ENCODE measurements at places on chromosomes 3 and 15. TPM values are rescaled to one million over a fixed set of nuclear protein-coding genes. Genes with fewer than 3 reads are reported as not detected.

Gene ADGRG7
- 2.8 TPM for total RNA-seq

Gene RTP1
- not detected for total RNA-seq

Gene CSPG5
- total RNA-seq, result 2.1 TPM

Gene ELL3
- total RNA-seq, result 4.1 TPM

Gene SLC28A1
- total RNA-seq, result 0.31 TPM

- DNase-seq, result no peak
Observed at GRCh38 chr3:78726545-78726944, 1041.3 kb downstream of the ROBO1 start.

- peak; percentile 57 for DNase-seq
Observed at GRCh38 chr15:66496951-66497501, 536 bp downstream of the SNAPC5 start.

DNA sequence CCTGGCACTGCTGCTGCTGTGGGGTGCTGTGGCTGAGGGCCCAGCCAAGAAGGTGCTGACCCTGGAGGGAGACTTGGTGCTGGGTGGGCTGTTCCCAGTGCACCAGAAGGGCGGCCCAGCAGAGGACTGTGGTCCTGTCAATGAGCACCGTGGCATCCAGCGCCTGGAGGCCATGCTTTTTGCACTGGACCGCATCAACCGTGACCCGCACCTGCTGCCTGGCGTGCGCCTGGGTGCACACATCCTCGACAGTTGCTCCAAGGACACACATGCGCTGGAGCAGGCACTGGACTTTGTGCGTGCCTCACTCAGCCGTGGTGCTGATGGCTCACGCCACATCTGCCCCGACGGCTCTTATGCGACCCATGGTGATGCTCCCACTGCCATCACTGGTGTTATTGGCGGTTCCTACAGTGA, 2.1 kb downstream of the GRM2 start:
- no peak for DNase-seq

- DNase-seq, result no peak
Observed at GRCh38 chr15:57548835-57549234, 42.9 kb upstream of the MYZAP start.

DNA sequence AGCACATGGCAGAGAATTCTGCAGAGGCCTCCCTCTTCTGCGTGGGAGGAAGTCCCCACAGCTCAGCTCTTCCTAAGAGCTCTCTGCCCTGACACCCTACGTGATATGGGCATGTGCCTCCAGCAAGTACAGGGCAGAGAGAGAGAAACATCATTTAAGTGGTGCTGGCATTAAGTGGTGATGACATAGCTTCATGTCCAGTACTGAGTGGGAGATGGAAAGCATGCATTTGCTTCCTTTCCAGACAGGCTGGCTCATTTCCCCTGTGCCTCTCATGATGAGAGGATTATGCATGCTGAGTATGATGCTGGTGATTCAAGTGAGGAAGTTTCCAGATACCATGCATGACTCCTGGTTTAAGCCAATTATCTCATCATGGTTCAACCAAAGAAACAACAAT, 26.9 kb downstream of the BFSP2 start:
- DNase-seq, result no peak

DNA sequence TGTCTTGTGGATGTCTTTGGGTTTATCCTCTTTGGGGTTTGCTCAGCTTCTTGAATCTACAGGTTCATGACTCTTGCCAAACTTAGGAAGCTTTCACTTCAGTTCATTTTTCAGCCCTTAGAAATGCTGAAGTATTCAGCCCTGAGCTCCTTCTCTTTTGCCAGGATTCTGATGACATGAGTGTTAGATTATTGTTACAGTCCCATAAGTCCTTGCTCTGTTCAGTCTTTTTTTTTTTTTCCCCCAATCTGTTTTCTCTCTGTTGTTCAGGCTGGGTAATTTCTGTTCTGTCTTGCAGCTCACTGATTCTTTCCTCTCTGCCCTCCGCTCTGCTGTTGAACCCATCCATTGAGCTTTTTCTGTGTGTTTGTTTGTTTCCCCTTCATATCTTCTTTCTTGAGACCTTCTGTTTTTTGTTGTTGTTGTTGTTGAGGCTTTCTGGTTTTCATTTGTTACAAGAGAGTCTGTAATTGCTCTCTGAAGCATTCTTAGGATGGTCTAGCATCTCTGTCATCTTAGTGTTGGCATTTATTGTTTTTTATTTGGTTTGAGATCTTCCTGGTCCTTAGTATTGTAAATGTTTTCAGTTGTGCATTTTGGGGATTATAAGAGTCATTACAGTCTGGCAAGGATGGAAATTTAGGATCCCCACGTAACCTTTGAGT, 18.4 kb downstream of the LRCH3 start:
- DNase-seq, result no peak

DNA sequence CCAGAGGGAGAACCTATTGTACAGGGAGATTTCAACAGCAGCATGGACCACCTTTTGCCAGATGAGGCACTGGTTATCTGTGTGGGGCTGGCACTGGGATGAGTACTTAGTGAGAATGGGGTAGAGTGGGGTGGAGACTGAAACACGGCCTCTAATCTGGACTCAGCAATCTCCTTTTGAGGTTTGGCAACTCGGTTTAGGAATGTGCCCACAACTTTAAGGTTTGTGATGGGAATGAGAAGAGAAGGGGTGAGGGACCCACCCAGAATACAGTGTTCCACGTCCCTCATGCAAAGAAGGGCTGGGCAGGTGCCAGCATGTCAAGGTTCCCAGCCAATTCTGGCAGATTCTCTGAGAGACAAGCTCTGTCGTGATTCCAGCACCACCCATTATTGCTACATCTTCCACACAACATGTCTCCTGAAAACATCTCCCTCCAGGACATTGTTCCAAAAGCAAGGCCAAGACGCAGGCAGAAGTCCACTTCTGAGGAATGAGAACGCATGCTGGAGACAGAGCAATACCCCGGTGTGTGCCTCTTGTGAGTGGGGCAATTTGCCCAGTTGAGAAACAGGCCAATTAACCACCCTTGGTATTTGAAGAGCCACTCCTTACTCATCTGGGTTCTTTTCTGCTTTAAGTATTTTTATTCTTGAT, 37.5 kb upstream of the CCR4 start:
- no peak for DNase-seq

DNA sequence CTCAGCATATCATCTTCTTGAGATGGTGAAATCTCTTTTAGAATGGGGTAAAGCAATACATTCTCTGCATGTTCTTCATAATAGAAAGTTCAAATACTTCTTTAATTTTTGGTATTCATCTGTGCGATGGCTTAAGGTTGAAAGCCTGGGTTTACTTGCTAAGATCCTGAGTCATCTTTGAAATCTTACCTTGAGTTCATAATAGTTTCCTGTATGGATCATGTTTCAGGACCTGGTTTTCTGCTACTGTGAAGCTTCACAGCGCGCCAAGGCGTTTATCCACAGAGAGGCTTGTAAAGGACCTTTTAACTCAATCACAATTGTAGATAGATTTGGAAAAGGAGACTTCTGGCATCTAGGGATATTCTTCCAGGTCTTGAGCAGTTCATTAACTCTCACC, 39.0 kb downstream of the MED12L start:
- DNase-seq, result no peak

- no peak for DNase-seq
Observed at GRCh38 chr3:141104151-141104821, 53.1 kb downstream of the SPSB4 start.

- DNase-seq, result no peak
Observed at GRCh38 chr15:78968114-78968513, 23.3 kb upstream of the CTSH start.

Data from type B pancreatic cell (in vitro differentiated cells).